NCI-H2081 (cell line): ENCODE measurements at places on chromosomes 7 and 10.

DNA sequence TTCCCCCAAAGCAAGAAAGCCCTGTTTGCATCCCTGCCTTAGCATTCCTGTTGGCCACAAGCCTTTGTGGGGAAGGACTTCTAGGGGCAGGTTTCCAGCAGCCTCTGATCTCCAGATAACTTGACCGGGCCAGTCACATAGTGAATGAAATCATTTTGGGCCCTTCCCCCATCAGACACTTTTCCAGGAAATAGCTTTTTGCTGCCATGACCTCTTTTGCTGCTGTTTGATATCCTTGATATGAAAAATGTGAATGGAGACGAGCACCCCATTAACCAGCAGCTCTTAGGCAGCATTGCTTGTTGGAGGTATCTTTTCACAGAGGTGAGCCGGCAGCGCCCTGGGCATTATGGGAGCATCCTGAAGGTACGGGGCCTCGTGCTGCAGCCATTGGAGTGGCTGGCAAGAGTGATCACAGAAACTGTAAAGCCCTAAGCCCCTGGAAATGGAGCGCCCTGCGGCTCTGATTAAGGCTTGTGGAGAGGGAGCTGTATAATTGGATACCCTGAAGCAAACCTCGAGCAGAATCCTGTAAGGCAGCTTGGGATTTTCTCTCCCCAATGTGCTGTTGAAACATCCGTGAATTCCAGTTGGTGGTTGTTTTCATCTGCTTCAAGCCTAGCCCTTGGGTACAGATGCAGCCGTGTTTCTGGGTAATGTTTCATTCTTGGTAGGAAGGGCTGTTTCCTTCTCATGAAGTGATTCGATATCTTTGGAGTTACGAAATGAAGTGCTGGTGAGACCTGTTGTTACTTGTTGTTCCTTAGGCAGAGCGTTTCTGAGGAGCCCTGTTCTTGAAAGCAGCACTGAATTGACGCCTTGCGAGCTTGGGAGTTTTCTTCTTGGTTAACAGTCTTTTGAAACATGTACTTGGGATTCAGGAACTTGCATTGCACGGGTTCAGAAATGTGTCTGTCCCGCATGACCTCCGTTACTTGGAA, 179.0 kb downstream of the PTEN start:
- no peak for DNase-seq

DNA sequence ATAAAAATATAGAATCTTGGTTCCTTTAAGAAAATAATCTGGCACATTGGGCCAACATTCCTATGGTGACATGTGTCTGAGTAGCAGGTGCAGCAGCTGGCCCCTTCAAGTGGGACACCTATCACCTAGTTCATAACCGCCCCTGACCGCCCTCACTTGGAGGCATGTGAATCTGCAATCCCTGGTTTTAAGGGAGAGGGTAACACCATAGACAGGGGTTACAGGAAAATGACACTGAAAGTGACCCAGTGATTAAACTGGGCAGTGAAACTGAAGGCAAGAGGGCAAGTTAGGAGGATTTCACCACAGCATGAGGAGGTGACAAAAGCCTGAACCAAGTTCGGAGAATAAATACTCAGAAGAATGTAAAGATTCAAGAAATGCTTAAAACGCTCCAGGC, 1.1 kb downstream of the RSU1 start:
- DNase-seq, result no peak

DNA sequence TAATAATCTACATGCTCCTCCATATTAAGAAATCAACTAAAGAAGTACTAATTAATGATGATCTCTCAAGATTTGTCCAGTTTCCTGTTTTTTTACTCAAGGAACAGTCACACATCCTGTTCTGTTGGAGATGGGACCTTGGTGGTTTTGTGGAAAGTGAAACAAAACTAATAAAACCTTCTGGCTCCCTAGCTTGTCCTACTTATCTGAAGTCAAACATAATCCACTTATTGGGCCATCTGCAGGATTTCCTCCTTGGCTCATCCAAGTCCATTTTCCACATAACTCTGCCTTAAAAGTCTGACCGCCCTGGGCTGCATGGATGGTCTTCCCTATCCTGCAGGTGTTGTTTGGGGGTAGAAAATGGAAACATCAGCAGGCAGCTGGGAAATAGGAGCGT, 39.4 kb upstream of the TARP start:
- no peak for DNase-seq

DNA sequence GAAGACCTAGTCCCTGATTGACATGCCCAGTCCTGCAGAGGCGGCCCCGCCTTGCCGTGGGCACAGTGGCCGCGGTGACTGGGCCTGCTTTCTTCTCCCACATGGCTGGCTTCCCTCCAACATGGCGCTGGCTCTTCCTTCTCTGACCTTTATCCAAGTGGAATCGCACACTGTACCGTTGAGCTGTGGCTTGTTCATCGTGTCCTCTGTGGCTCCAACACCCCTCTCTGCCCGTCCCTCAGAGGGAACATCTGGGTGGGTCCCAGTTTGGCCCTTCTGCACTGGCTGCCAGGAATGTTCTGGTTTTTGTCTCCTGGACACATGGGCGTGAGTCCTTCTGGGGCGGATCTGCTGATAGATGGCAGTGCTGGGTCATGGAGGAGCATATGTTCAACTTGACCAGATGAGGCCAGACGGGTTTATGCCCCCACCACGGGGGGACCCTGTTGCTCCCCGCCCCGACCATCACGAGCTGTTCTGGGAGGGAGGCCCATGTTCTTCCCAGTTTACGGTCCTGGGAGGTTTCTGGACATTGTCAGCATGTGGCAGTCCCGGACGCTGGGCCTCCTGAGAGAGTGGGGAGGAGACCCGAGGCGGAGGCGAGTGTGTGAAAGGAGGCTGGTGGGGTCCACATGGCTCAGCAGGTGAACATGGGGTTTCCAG, 63.5 kb downstream of the LHPP start:
- DNase-seq, result no peak

DNA sequence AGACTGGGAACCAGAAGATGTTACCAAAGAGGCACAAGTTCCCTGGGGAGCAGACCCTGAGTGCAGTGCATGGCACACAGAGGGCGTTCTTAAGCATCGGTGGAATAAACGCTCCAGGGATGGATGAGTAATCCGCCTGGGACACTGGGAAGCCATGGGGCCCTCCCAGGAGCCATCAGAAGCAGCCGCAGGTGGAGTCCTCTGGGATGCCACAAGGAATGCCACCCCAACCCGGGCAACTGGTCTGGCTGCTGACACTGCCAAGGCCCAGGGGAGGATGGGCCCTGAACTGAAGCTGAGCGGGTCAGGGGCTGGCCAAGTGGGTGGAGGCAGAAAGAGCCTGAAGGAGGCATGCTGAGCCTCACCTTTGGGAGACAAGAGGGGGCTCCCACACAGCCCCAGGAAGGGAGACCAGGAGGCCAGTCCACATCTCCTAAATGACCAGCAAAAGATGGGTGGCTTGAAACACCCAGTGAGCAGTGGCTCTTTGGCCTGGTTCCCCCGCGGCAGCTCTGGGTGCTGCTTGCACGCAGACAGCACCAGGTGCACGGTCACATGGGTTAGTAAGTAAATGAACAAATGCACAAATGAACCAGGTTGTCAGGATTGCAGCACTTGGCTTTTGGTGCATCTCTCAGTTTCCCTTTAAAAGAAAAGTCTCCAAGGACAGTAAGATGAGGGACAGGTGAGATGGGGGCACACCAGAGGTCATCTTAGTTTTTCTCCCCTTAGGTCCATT, 141.3 kb upstream of the ZMIZ1 start:
- DNase-seq, result no peak
